NCI-H526 (cell line): ENCODE measurements at places on chromosomes 13 and 19.

DNA sequence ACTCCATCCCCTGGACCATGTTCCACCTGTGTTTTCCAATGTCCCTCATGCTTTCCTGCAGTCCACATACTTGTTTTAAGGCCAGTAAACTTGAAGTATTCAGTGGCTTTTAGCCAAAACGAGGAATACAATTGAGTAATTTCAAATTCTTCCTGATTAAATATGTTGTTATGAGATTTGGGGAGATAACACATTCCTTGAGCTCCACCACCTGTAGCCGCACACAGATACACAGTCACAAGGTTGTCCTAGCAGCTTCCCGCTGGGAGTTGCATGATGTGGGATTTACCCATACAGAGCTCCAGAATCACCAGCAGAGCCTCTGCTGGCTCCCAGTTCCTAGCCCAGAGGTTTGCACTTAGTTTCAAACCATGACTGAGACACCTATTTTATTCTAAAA is 53.6 kb upstream of the FRY start:
- no peak for DNase-seq

DNA sequence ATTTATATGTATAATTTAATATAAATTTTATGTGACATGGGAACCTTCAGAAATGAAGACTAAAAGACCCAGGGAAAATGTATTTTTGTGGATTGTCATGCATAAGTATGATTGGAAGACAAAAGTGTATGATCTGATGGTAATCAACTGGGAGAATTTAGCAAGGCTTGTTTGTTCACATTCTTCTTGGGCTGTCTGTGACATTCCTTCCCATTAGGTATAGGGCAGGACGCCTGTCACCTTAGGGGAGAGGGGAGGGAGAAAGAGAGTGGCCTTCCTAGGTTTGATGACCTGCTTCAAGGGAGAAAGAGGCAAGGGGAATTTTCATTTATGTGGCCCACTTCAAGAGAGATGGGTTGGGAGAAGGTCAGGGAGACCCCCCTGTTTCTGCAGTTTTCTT is 22.4 kb downstream of the PIBF1 start:
- no peak for DNase-seq

DNA sequence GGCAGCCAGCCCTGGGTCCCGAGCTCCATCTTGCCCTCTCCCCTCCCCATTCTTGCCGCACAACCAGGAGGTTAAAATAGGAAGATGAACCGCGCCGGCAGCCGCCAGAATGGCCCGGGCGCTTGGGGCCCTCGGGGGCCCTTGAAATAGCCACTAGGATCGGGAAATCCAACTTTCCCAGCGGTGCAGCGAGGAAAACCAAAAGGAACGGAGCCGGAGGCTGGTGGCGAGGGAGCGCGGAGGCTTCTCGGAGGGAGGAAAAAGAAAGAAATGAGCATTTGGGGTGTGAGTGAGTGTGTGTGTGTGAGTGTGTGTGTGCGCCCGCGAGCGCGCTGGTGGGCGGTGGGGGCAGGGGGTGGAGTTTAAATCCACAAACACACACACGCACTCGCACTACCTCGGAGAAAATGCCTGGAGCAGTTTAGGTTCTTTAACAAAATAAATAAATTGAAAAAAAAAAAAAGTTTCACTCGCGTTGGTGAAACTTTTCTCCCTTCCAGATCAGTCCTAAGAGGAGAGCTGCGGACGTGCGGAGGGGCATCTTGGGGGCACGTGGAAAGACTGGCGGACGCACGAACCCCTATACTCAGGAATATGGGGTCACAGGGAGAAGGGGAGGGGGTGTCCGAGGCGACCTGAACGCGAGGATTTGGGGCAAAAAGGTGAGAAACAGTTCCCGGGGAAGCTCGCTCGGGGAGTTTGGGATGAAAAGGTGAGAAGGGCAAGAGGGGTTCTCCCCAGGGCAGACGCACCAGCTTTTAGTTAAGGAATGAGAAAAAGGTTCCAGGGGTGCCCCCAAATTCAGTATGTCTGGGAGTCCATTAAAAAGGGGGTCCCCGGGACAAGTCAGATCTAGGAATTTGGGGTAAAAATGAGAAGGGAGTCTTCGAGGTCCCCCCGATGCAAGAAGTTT is 1.3 kb downstream of the RFX2 start:
- DNase-seq, result no peak

GRCh38 chr13:90706631-90707030 is 640.9 kb upstream of the MIR17HG start:
- DNase-seq, result no peak

GRCh38 chr19:19563348-19563848 is 25.3 kb downstream of the CILP2 start:
- no peak for DNase-seq

- DNase-seq, result no peak
Observed at GRCh38 chr19:48367855-48368254, 3.7 kb downstream of the SYNGR4 start.

- DNase-seq, result no peak
Observed at GRCh38 chr13:48885027-48885395, 90.7 kb upstream of the FNDC3A start.

- DNase-seq, result no peak
Observed at GRCh38 chr13:72126424-72126823, 259.4 kb upstream of the DACH1 start.

- no peak for DNase-seq
Observed at GRCh38 chr13:84417416-84417815, 535.1 kb upstream of the SLITRK1 start.

GRCh38 chr13:19266979-19267378 is 85.4 kb upstream of the TUBA3C start:
- no peak for DNase-seq

DNA sequence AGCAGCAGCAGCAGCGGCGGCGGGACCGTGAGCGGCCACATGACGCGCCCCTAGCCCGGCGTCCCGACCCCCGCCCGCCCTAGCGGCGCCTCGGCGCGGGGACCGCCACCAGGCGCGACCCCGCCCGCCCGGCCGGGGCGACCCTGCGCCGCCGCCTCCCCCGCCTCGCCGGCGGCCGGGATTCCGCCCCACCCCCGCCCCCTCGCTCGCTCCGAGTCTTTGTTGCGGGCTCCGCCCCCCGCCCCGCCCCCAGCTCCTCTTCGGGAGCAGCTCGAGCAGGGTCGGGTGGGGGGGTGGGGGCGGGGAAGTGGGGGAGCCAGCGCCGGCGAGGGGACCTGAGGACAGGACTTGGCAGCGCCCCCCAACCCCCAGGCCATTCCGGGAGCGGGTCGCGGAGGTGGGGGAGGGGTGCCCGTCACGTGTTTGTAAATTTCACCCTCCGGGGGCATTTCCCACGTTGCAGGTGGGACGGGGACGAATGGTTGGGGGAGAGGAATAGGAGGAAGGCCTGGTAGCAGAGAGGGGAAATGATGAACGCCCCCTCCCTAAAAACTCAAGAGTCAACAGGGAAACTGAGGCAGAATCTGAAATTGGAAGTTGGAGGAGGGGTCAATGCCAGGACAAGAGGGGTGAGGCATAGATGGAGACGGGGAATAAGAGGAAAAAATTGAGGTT is at the start of gene OLFM2:
Gene OLFM2 (minus strand): TSS at position 190 of the 675 bp plus-strand sequence. CDS start 149 bp downstream, at position 41.
- no peak for DNase-seq

DNA sequence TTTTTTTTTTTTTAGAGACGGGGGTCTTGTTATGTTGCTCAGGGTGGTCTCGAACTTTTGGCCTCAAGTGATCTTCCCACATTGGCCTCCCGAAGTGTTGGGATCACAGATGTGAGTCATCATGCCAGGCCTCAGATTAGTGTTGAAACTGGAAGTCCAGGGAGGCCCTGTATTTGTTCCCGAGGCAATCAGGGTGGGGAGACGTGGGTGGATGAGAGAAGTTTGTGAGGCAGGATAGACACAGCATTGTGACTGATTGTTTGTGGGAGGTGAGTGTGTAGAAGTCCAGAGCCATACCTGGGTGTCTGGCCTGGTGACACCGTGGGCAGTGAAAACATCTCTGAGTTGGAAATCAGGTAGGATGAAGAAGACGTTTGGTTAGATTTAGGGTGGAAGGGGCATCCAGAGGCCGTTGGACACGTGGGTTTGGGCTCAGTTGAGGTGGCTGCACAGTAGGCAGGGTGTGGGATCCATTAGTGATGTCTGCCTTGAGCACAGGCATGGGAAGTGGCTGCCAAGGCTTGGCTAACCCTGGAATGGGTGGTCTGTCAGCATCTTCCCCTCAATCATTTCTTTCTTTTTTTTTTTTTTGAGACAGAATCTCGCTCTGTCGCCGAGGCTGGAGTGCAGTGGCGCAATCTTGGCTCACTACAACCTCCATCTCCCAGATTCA is 12.4 kb downstream of the RTN2 start:
- no peak for DNase-seq

- no peak for DNase-seq
Observed at GRCh38 chr13:76175961-76176725, 540.0 kb downstream of the LMO7 start.
